Kidney (tissue), 22 donors: ENCODE measurements at places on chromosomes 3 and 15.

DNA sequence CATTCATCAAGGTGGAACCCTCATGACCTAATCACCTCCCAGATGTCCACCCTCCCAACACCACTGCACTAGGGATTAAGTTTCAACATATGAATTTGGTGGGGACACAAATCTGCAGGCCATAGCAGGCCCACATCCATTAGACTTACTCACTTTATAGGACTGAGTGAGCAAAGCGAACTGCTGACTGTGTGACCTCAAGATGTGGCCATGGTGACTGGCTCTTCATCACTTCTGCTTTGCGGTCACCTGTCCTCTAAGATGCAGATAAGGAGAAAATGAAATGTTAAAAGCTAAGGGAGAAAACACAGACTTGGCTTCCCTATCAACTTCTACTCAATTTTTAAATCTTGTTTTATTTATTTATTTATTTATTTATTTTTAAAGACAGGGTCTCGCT lies 14.5 kb upstream of the DCP1A start:
- no peak for DNase-seq

- no peak for DNase-seq
Observed at GRCh38 chr15:51759557-51760070, 8.2 kb downstream of the TMOD2 start.

GRCh38 chr3:168047190-168047795 lies 48.4 kb downstream of the GOLIM4 start:
- DNase-seq, result no peak

DNA sequence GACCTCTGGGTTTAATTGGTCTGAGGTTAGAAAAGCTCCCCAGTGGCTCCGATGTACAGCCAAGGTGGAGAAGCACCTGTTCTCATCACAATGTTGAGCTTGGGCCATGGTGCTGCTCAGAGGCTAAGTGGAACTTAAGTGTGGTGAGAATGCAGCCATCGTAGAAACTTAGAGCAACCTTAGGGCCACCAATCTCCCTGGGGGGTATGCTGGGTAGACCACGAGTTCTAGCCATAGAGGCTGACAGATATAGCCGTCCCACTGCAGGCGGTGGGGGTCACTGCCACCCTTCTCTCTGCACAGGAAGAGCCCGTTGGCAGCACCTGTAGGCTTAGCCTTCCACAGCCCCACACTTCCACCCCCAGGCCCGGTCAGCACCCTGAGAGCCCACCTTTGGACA lies 38.0 kb downstream of the MGLL start:
- DNase-seq, result no peak

GRCh38 chr3:58899159-58899952 lies 150.5 kb downstream of the CFAP20DC start:
- peak; percentile 60 for DNase-seq

- DNase-seq, result no peak
Observed at GRCh38 chr15:37715101-37715500, 219.3 kb upstream of the TMCO5A start.

DNA sequence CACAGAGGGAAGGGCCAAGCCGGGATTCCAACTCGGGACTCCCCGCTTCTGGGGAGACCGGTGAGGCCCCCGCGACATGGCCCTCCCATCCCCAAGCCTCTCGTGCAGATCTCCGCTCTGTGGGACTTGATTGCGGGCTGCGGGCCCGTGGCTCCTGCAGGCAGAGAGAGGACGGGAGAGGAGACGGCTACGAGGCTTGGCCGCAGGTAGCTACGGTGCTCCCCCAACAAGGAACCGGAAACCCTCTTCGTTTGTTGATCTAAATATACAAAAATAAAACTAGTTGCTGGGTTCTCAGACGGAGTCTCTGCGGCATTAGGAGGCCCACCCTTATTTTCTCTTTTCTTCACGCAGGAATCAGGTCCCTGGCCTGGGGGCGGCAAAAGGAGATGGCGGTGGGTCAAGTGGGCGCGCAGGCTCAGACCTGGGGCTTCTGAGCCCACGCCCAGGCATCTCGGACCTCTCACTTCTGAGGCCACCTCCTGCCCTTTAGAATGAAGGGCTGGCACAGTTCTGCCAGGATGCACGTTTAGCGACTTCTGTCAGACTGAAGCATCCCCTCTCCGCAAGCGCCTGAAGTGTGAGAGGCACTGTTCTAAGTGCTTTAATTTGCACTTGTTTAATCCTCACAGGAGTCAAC lies 10.9 kb downstream of the GNB5 start:
- DNase-seq, result no peak

- no peak for DNase-seq
Observed at GRCh38 chr3:159472611-159473010, 516.0 kb upstream of the IL12A start.

DNA sequence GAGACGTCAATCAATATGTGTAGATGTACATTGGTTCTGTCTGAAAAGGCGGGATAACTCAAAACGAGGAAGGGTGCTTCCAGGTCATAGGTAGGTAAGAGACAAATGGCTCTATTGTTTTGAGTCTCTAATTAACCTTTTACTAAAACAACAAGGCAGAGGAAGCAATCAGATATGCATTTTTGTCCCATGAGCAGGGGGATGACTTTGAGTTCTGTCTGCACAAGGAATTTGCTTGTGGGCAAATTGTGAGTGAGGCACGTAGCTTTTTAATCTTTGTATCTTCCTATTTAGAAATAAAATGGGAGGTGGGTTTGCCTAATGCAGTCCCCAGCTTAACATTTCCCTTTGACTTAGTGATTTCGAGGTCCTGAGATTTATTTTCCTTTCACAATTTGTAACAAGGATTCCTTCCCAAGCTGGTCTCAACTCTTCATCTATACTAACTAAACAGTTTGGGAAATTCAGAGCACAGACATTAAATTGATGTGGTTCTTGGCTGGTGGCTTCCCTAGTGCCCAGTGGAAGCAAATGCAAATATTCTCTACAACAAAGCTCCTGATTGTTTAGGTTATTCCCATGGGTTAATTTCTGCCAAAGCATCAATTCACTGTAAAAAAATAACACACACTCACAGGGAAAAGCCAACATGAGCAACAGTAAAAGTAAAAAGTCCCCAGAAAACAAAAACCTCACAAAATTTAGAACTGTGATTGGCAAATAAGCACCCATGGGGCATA lies 738.8 kb upstream of the SGO1 start:
- no peak for DNase-seq

GRCh38 chr15:63210151-63211091 lies 21.0 kb downstream of the RAB8B start:
- DNase-seq, result no peak

GRCh38 chr15:81302701-81303109 lies 21.2 kb downstream of the STARD5 start:
- DNase-seq, result no peak

DNA sequence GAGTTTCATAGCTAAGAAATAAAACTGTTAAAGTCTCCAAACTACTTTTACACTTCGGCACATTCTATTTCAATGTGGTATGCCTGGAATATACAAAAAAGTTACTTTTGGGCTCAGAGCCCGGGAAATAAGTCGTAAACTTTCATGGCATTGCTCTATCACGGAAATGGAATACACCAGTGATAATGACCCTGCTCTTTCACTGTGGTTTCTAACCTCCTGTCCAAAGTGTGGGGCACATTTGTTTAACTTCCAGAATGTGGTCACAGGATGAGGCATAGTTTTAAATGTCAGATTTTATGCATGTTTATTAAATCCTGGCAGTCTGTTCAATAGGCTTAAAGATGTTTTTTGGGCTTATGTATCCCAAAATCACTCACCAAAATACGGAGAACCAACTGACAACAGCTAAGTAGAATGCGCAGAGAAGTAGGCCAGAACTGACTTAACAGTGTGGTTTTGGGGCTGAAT lies 5.1 kb downstream of the CXCR6 start:
- DNase-seq, result no peak

GRCh38 chr3:42662813-42663535 lies 9.5 kb downstream of the ZBTB47 start:
- DNase-seq, result peak; percentile 65

GRCh38 chr3:119342176-119342575 lies 48.0 kb downstream of the ARHGAP31 start:
- no peak for DNase-seq

- no peak for DNase-seq
Observed at GRCh38 chr3:179147514-179147872, 664 bp upstream of the PIK3CA start.
